ENCODE measurements at places on chromosomes 5 and 9.

DNA sequence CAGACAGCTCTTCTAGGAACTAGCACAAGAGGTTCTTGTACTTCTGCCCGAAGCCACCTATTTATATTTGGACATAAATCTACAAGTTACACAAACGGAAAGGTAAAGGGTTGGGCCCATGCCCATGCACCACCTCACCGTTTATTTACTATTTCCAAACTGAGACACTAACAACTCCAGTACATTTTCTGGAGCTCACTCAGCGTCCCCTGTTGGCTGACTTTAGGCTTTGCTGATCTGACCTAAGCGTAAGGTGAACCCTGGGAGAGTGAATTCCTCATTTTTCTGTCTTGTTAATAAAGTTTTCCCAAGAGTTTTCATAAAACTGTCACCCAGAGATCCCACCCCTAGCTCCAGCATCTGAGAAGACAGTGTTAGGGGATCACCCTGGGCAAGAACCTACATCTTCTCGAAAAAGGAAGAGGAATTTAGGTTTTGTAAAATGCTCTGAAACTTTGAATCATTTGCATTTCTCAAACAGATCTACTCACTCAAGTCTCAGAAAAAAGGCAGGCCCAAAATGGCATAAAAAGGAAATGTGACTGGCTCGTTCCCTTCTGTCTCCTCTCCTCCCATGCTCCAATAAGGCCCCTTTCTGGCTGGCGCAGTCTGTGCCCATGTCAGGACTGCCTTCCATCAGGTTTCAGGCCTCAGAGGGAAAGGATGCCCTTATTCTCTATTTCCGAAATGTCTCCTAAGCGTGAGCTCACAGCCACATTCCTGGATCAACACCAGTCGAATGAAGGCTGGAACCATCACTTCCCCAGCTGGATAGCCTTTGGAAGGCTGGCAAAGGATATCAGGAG is 201.3 kb downstream of the FANCC start:
- peak; percentile 30 for DNase-seq

DNA sequence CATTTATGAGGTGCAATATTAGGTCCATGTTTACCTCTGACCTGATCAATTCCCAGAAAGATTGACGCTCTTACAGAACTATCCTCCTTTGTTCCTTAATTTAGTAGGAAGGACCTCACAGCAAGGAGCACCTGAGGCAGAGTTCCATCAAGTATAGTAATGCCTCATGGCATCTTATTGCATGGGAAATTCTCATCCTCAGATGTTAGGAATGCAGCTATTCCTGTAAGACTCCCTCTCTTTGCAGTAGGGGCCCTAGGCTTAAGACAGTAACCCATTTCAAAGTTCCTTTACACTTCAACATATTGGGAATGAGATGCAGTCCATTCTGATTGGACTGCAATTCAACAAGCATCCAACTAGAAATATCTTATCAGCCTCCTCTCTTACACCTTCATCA is 69.8 kb downstream of the SLCO4C1 start:
- DNase-seq, result no peak

DNA sequence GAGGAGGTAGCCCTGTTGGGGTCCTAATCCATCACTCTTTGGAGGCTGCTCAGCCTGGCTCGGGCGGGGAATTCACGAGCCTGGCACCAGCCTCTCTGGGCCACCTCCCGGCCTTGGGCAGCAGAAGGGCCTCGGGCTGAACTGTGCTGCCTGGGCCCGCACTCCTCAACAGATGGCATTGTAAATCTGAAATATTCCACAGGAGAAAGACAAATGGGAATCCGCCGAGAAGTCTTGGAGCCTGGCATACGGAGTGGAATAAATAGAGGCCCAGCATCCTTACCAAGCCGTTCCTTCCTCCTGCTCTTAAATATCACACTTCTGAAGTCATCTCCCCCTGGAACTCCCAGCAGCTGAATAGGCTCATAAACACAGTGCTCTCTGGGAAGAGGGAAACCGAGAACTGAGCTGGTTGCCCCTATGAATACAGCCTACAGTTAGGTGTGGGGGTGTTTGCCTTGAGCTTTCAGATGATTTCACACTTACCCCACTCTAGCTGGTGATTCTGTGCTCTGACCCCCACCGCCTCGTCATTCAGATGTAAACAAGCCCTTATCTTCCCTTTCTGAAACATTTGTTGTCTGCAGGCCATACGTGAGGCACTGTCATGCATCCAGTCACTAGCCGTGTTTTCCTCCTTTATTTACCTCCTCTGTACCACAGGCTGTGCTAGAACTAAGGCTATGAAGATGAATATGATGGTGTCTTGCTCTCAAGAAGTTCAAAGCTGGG is 455.0 kb upstream of the CLINT1 start:
- no peak for DNase-seq

GRCh38 chr5:9350301-9350797 is 195.5 kb downstream of the SEMA5A start:
- DNase-seq, result peak; percentile 73

- no peak for DNase-seq
Measured at GRCh38 chr5:53200306-53200705, 90.7 kb upstream of the MOCS2 start.

- no peak for DNase-seq
Measured at GRCh38 chr9:90024409-90024808, 419.6 kb downstream of the GADD45G start.

- no peak for DNase-seq
Measured at GRCh38 chr5:126881821-126882600, 105.1 kb downstream of the LMNB1 start.

DNA sequence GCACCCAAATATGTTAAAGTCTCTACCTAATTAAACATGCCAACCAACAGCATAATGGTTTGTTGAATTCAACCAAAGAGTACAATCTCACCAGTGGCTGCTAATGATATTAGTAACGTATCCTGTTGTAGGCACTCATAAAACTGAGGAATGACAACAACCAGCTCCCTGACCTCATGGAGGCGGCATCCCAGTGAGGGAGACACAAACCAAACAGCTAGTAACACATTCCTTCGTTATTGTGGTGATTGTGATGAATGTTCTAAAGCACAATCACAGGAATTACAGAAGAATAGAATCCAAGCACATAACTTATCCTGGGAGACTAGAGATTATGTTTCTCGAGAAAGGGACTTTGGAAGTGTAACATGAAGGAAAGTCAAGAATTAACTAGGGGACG is 224.6 kb downstream of the CTNND2 start:
- no peak for DNase-seq

DNA sequence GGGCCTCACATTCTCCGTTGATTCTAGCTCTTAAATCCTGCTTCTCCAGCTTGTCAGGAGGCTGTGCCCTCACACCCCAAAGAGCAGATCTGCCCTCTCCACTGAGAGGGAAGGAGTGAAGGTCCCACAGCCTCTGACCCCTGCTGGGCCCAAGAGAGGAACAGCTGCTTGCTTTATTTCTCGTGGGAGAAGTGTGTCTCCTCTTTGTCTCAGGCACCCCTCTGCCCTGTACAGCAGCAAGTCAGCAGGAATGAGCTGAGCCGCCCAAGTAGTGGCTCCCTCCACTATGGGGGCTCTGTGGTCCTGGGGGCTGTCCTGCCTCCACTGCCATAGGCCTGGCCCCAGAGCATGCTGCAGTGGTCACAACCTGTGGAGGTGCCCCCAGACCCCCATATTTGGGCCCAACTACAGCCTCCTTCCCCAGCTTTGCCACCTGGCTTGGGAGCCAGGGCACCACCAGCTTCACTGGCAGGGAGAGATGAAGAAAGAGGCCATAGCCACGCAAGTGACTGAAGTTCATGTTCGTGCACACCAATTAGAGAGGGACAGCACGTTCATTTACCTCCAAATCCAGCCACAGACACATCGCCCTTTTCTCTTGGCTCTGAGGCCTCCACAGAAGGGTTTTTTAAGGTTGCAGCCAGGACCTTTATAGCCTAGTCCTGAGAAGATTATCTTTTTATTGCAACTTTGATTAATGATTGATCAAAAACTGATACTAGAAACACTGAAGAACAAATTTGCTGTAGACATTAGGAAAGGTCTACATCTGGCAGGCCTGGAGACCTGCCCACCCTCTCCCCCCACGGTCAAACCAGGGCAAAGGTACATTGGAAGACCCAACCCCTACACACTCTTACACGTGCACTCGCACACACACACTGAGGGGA is 27.5 kb downstream of the IRF1 start:
- DNase-seq, result no peak

GRCh38 chr5:66340786-66341185 is 196.7 kb downstream of the SREK1 start:
- no peak for DNase-seq

DNA sequence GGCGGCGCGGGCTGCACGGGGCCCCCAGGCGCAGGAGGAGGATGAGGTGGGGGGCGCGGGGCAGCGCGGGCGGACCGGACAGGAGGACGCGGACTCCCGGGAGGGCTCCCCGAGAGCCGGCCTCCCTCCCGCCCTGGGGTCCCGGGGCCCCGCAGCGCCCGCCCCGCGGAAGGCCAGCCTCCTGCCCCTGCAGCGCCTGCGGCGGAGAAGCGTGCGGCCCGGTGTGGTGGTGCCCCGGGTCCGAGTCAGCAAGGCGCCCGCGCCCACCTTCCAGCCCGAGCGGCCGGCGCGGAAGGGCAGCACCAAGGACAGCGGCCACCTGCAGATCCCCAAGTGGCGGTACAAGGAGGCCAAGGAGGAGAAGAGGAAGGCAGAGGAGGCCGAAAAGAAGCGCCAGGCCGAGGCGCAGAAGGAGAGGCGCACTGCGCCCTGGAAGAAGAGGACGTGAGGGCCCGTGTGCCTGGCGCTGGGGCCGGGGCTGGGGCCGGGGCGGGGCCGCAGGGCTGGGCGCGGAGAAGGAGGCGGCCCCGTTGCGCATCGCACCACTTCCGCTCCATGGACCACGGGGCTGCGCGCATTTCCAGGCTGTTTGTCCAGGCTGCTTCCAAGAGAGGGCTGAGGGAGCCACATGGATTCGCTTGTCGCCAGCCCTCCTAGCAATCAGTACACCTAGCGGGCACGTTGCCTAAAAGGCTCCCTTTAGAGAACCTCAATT is 86.0 kb downstream of the ANKRD33B start:
- no peak for DNase-seq

DNA sequence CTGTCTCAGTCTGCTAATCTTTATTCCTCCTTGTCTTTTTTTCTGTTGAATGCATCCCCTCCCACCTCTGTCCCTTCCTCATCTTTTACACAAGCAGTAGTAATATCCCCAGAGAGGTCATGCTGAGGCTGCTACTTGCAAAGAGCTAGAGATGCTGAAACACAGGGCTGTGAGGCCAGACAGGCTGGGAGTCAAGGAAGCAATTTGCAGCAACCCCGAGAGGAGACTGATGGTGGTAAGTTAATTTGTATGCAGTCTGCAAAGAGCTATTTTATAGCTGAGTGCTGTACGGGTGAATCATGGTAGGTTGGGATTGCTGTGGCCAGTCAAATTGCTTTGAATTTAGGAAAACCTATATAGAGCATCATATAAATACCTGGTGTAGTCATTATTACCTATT is 90.2 kb upstream of the SLC24A2 start:
- DNase-seq, result no peak

Measured in fibroblast of mammary gland (primary cell).